SK-N-MC (cell line): ENCODE measurements at places on chromosomes 6 and 20.

- DNase-seq = no peak
Observed at GRCh38 chr6:43302126-43302525, 4.1 kb downstream of the SLC22A7 start.

DNA sequence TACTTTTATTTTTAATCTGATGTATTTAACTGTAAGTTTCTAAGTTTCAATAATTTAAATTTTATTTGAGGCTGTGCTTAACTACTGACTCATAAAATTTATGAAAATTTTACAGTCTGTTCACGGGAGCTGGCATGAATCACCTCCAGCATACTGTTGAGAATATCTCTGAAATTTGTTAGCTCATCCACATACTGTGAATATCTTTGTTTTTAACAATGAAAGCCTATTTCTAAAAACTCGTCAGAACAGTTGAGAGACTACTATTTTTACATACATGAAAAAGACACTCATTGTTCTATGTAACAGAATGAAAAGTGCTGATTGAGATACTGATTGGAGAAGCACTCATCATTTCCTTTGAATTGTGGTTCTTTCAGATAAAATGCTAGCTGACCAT is 749.3 kb downstream of the TENT5A start:
- no peak for DNase-seq

DNA sequence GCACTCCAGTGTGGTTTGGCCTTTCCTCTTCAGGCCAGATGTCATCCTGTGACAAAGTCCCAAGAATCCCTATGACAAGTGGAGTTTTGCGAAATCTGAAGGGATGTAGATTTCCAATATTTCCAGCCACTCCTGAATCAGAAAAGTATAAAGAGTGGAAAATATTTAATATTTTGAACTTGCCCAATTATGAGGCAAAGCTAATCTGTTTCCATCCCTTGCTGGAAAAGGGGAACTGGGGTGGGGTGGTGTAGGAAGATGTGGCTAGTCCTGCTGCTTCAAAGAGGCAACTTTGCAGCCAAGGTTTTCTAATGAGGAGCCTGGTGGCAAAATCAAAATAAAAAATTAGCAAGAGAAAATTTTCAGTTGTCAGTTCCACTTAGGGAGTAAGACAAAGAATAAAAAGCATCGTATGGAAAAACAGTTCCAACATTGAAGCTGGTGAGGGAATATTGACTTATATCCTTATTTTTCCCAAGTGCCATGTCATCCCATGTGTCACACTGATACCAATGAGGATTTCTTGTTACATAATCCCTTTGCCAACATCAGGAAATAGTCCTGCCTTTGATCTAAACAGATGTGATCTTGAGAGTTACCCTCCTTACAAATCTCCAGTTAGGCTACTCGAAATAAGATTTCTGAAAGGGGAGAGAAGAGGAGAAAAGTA is 480.0 kb upstream of the JARID2 start:
- no peak for DNase-seq

- no peak for DNase-seq
Observed at GRCh38 chr6:97222903-97223302, 60.1 kb downstream of the MMS22L start.

- no peak for DNase-seq
Observed at GRCh38 chr6:158387578-158387977, 75.3 kb downstream of the TULP4 start.

GRCh38 chr6:2124260-2124709 is 121.1 kb downstream of the GMDS start:
- no peak for DNase-seq

- DNase-seq = no peak
Observed at GRCh38 chr6:16399158-16399557, 160.8 kb downstream of the GMPR start.

- no peak for DNase-seq
Observed at GRCh38 chr6:19070520-19070919, 683.4 kb downstream of the RNF144B start.

GRCh38 chr6:127026247-127026646 is 92.2 kb upstream of the RSPO3 start:
- DNase-seq = no peak

DNA sequence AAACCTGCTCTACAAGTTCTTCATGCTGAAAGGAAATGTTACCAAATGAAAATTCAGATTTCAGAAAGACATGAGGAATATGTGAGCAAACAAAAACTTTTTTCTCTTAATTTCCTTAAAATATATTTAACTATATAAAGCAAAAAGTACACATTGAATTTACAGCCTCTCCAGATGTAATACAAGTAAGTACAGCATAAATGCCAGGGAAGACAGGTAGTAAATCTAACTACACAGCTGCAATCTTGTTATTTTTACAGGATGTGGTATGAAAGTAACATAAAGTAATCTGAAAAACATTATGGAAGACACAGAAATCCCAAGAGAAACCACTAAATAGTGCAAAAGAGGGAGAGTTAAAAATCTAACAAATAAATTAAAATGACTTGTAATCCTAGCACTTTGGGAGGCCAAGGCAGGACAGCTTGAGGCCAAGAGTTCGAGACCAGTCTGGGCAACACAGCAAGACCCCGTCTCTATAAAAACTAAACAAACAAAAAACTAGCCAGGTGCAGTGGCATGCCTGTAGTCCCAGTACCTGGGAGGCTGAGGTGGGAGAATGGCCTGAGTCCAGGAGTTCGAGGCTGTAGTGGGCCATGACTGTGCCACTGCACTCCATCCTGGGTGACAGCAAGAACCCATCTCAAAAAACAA is 50.7 kb downstream of the FAM8A1 start:
- DNase-seq = no peak

DNA sequence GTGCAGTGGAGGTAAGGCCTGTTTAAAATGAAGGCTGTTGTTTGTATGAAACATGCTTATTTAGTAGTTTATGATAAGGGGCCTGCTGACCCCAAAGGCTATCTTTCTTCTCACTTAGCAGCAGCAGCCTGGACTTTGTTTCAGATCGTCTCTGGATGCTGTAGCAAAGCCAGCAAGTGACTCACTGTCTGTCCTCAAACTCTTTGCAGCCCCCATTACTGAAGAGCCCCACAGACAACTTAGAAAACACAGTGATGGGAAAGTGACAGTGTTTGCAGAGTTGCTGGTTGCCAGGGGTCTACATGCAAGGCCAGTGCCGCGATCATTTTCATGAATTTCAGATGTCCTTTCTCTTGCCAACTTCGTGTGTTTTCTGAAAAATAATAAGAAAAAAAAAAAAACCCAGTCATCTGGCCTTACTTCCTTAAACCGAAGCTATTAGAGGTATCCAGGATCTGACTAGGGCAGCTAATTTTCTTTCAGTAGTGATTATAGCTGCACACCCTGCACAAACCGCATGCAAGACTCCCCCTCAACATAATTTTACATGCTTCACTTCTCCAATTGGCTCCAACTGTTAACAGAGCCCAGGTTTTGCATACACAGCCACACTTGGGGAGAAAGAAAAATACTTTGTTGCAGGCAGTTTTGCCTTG is 11.6 kb upstream of the F13A1 start:
- no peak for DNase-seq

DNA sequence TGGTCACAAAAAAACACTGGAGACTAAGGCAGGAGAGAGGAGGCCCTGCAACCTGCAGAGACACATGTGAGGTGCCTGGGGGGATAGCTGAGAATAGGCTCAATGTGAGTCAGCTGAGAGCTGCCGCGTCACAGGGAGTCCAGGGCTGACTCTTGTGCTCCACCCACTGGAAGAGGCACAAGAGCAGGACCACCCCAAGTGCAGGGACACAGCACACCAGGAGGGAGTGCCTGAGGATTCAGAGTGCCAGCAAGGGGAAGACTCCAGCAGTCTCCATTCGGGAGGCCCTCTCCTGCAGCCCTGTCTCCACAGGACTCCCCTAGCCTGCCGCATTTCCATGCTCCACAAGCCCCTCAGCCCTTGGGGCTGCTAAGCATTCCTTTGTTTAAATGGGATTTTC is 105.5 kb downstream of the HUS1B start:
- no peak for DNase-seq

DNA sequence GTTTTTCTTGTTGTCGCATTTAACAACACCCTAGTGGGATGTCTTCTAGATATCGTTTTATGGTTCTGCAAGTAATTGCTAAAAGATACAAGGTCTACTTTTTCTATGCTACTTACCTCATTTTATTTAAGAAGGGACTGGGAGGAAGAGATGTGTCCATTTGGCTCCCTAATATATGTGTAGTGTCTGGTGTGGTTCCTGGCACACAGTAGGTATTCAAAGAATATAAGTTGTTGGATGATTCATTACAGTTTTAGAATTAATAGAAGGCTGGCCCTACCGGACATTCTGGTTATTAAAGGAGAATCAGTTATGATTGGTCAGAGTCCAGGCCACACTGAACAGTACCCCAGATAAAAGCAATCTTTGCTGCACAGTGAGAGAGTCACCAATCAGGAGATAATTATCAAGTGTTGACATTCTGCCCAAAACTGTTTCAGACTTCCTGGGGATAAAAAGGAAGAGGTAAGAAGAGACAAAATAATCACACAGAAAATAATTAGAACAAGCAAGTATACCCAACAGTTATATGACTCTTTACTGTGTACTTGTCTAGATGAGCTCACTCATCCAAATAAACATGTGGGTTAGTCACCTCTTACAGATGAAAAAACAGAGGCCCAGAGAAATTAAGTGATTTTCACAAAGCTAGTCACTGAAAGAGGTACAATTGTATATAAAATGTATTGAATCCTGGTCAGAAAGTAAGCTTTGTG is 7.0 kb downstream of the TMEM244 start:
- no peak for DNase-seq

DNA sequence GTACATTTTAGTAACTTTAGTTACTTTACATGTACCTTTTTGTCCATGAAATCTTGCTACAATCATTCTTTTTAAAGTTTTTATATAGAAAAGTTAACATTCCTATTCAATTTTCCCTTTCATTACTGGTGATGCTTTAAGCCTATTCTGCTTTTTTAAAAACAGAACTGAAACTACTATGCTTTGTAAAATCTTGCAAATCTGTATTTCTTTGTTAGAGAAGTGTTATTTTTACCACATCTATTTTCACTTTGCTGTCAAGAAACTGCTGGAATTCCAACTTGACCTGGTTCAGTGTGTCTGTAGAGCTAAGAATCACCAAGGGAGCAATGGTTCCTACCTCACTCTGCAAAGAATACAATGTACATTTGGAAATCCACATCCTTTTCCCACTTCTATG is 21.8 kb upstream of the SAMD5 start:
- no peak for DNase-seq

GRCh38 chr6:150639823-150640331 is 40.2 kb downstream of the PLEKHG1 start:
- no peak for DNase-seq

GRCh38 chr6:21151119-21151518 is 442.4 kb upstream of the SOX4 start:
- DNase-seq = no peak
